ENCODE measurements at places on chromosomes 6 and 20.

- no peak for DNase-seq
Measured at GRCh38 chr6:88165844-88166492, at the start of gene CNR1. Gene CNR1 (minus strand): TSS chr6:88166347. CDS start chr6:88145274, 21,073 bp downstream.

DNA sequence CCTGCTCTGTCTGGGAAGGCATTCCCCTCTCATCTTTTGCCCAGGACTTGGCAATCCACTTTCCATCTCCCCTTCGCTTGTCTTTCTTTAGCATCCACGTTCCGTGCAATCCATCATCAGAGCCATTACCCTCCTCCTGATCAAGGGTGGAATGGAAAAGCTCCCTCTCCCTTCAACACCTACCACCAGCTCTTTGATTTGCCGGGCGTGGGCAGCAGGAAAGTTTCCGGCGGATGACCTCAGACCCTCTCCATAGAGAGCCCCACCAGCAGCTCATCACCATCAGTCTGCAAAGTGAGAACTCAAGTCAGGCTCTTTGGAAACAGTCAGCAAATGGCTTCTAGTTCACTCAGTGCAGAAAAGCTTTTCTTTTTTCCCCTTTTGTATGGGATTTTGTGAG, 76.2 kb downstream of the TSHZ2 start:
- no peak for DNase-seq

GRCh38 chr6:143288923-143289322, 161.6 kb downstream of the ADAT2 start:
- DNase-seq, result no peak

DNA sequence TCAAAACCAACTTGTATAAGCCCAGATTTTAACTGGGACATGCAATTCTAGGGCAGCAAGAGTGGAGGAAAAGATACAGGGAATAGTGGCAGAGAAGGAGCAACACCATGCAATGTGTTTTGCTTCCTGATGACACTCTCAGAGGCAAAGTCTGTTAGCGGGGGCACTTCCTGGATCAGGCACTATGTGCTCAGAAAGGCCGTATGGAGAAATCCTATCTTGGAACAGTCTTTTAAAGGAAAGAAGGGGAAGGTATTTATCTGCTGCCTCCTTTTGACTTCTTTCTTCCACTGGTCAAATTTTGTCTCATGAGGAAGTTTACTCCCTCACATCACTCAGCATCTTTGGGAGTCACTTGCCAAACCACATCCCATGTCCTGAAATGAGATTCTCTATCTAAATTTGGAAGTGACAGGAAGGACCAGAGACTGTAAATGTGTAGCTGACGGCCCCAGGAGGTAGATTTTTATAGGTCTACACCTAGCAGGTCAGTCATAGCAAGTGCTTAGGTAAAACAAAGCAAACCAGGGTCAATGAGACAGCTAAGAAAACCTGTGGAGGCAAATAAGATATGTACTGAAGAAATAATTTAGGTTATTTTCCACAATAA, 91.7 kb upstream of the ELOVL5 start:
- no peak for DNase-seq

DNA sequence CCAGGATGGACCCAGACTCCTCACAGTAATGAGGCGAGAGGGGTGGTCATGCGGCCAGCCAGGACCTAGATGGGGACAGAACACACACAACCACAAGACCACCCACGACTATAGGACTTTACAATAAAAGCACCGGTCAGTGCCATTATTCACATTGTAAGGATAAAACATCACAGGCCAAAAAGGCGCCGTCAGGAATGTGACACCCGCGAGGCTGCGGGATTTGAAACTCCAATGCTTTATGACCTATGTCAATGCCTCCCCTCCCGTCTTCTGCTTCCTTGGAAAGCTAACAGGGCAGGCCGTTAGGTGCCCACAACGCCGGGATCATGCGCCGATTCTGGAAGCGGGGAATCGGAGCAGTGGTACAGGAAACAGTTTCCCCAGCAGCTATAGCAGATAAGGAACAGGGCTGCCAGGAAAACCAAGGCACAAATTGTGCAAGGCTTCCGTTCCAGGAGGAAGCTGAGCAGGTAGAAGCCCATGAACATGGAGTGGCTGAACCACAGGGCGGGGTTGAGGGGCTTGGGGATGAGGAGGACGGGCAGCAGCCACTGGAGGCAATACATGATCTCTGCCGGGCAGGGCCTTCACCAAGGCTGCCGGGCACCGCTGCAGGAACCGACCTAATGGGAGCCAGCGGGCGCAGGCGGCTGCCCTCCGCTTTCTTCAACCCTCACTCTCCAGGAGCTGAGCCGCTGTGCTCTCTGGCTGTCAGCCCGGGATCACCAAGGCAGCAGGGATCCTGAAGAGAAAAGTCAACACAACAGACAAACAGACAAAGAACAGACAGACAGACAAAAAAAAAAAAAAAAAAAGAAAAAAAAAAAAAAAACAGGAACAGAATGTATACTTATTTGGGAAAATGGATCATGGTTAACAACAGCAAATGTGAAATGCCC, 2.2 kb upstream of the NNAT start:
- no peak for DNase-seq

GRCh38 chr6:143674483-143675381, 3.0 kb upstream of the PHACTR2 start:
- DNase-seq, result no peak

DNA sequence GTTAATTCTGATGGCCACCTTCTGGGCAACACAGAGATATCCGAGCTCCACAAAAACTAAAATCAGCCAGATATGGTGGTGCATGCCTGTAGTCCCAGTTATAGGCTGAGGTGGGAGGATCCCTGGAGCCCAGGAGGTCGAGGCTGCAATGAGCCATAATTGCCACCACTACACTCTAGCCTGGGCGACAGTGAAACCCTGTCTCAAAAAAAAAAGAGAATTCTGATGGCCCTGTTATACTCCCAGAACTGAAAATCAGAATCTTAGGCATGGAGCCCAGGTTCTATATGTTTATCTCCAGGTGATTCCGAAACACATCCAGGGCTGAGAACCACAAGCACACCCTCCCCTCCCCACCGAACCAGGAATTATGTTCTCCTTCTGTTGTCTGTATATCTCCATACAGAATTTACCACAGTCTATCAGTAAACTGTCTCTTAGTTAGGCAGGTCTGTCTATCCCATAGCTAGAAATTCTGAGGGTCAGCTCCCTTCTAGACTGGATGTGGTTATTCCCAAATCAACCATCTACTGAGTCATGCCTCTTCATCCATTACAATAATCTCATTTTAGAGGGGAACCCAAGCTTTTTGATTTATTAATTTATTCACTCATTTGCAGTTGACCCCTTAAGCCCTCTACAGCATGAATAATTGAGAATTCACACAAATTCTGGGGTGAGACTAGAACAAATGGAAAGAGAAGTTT, 24.8 kb upstream of the CCND3 start:
- no peak for DNase-seq

- DNase-seq, result no peak
Measured at GRCh38 chr6:158799051-158799792, 19.9 kb downstream of the EZR start.

GRCh38 chr6:144678844-144679243, 393.7 kb downstream of the UTRN start:
- DNase-seq, result no peak

DNA sequence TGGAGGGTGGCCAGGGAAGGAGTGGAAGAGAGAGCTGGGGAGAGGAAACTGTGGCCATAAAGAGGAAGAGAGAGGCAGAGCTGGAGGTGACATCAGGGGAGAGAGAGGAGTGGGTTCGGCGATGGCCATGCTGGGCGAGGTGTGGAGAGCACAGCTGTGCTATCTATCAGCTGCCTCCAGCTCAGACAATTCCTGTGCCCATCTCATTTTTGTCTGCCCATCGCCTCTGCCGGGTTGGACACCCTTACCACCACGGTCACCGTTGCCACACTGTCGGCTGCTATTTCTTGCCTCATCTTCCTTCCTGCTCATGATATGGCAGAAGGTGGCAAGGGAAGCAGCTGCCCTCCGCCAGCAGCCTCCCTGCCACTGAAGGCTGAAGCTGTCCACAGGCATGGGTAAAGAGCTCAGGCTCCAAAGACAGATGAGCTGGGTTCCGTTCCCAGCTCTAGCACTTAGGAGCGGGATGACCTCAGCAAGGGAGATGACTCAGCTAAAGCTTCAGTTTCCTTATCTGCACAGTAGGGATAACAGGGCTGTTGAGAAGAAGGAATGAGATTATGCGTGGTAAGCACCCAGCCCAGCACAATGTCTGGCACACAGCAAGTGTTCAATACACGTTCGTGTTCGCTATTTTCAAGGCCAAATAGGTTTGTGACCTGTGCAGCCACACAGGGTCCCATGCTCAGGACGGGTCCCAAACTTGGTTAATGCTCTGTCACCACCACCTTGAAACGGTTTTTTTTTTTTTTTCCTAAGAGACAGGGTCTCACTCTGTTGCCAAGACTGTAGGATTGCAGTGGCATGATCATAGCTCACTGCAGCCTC, 21.9 kb upstream of the TAF8 start:
- no peak for DNase-seq

DNA sequence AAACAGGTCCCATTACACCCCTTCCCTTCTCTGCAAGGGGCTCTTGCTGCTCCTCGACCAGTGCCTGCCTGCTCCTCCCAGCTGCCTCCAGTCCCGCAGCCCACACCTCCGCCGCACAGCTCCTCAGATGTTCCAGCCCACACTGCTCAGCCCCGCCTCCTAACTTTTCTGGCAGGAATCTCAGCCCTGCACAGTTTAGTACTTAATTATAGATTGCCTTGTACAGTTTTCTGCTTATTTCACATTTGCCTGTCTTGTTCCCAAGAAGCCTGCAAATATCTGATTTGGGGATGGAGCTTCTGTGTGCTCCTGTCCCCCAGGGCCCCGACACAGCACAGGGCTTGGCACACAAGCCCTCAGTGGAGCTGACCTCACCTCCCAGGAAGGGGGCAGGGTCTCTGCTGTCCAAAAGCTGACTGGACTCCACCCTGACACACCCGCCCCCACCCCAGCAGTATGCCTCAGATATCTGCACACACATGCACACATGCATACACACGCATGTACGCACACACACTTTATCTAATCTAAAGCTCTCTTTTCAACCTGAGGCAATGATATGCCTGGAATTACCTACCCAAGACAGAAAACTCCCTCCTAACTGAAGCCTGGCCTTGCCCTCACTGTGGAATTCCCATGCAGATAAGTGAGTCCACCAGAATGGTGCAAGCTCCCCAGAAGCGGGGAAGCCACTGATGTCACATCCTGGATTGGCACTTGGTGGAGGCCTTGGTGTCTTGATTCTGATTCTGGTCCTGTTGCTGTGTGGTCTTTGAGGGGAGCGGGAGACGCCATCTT, 1.2 kb upstream of the PNPLA1 start:
- DNase-seq, result no peak

DNA sequence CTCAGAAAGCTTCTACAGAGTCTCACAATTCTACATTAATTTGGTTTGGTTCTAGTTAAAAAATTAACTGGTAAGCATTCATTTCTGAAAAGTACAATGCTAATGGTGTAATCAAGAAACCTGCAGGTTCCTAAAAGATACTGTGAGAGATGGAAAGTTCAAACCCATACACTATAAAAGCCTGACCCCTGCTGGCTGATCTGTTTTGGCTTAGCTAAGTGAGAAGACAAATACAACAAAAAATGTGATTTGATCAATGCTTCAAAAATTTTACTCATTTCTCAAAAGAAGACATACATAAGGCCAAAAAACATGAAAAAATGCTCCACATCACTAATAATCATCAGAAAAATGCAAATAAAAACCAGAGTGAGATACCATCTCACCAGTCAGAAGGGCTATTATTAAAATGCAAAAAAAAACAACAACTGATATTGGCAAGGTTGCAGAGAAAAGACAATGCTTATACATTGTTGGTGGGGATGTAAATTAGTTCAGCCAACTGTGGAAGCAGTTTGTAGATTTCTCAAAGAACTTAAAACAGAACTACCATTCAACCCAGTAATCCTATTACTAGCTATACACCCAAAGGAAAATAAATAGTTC, 102.8 kb downstream of the MOXD1 start:
- peak; percentile 29 for DNase-seq

DNA sequence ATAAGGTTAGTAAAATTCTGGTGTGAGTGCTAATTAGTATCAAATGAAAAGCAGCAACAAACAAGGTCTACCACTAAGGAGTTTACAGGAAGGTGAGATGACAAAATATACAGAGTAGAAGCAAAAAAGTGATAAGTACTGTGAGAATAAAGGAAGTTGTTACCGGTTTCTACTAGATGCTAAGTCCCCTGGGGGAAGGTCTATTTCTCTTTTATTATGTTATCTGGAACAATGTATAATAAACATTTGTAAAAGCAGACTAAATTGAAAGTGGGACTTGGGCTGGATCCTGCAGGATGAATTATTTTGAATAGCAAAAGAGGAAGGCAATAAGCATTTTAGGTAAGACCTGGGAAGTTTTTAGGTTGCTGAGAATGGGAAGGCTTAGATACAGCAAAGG, 158.7 kb upstream of the SLC22A16 start:
- no peak for DNase-seq

- no peak for DNase-seq
Measured at GRCh38 chr6:28693751-28694443, 168.2 kb downstream of the GPX5 start.

DNA sequence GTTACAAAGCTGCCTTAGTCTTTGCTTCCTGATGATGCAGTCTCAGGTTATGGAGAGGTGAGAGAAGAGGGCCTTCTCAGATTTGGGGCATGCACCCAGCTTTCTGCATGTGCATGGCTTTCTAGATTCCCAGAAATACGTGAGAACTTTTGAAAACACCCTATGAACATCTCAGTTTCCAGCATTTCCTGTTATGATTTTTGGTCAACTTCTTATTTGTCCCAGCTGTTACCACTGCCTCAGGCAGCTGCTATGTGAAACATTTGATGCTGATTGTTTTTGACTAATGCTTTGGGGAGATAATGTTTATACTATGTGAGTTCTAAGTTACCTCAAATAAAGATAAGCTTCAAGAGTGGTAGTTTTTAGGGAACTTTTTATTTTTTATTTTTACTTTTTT, 9.5 kb upstream of the SNAP25 start:
- DNase-seq, result no peak

DNA sequence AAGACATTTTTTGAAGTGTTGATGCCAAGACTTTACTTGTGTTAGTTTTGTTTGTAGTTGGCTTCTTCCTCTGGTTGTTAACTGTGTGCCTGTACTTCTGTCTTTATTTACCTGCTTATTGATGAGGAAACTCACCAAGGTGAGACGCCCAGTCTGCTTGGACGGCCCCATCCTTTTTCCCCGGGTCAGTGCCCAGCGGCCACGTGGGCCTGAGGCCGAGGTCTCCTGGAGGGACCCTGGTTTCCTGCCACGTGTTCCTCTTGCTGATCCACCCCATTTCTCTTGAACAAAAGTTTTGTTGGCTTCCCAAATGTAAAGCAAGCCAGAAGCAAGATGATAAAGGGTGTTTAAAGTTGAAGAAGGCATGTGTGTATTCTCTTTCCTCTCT, 24.8 kb downstream of the DUSP22 start:
- DNase-seq, result no peak

DNA sequence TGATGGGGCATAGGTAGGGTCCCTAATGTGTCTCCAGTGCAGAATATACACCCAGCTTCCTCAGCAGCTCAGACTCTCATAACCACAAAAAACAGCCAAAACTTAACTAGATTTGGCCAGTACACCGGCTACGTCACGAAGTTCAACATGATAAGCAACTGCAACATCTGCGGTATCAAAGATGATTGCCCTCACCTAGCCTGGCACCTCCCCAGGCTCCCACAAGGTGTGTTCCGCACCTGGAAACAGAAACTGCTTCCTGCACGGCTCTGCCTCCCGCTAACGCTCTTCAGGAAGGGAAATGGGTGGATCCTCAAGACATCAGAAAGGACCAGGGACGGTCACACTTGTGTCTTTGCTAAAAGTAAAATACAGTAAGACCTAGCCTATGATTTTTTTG, 9.5 kb downstream of the TXNDC5 start:
- no peak for DNase-seq

GRCh38 chr6:16741112-16742016, 19.9 kb downstream of the ATXN1 start:
- DNase-seq, result no peak

- no peak for DNase-seq
Measured at GRCh38 chr20:45968801-45969711, 2.9 kb downstream of the ZNF335 start.
